Activated CD4-positive, CD25-positive, alpha-beta regulatory T cell (primary cell): ENCODE measurements at places on chromosomes 5 and 9.

DNA sequence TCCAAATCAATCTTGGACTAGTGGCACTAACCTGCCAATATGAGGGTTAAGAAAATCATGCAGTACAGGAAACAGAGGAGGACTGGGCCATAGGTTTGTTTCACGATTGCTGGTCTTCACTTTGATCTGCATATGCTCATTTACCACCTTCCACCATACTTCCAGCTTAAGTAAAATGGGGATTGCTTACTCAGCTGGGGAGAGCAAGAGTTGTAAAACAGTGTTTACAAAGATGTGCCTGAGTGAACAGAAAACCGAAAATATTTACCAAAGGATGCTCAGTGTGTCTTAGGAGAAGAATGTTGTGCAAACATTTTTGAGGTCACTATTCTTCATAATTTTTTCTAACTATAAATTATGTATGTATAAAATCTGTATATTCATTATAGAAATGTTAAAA is 65.1 kb upstream of the DNAH5 start:
- DNase-seq: no peak

GRCh38 chr9:130990306-130990977 is 18.5 kb upstream of the LAMC3 start:
- no peak for DNase-seq

DNA sequence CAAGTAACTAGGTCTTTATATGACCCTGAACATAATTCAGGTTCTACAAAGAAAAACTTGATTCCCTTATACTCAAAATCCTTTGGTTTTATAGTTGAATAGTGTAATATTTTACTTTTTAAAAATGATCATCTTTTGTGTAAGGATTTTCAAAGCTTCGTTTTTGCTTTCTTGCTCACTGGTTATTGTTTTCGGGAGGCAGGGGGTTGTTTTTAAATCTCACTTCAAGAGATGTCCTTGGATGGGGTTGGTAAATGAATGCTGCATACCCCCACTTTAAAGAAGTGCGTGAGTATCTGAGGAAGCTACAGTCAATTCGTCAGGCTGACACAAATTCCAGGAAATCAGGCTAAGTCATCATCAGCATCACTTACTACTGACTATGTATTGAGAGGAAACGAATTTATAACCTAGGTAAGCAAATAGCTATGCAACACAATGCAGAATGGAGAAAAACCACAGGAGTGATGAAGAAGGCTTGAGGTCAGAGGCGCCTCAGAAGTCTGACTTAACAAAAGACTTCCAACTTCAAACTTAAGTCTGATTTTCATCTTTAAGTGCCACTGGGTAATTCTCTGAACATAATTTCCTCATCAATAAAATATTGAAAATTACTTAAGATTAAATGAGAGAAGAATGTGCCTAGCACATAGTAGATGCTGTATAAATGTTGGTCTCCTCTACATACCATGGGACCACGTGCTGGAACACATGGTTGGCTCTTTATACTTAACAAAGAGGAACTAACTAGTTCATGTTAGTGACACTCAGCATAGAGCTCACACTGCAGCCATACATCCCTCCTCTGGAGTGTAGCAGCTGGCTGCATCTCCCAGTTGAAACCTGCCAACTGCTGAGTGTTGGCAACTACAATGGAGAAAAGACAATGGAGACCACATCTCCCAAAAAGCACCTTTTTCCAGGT is 106.0 kb upstream of the KIF2A start:
- no peak for DNase-seq

- DNase-seq: no peak
These were observed 136.5 kb upstream of the STK32A start for GRCh38 chr5:147098233-147098790.

DNA sequence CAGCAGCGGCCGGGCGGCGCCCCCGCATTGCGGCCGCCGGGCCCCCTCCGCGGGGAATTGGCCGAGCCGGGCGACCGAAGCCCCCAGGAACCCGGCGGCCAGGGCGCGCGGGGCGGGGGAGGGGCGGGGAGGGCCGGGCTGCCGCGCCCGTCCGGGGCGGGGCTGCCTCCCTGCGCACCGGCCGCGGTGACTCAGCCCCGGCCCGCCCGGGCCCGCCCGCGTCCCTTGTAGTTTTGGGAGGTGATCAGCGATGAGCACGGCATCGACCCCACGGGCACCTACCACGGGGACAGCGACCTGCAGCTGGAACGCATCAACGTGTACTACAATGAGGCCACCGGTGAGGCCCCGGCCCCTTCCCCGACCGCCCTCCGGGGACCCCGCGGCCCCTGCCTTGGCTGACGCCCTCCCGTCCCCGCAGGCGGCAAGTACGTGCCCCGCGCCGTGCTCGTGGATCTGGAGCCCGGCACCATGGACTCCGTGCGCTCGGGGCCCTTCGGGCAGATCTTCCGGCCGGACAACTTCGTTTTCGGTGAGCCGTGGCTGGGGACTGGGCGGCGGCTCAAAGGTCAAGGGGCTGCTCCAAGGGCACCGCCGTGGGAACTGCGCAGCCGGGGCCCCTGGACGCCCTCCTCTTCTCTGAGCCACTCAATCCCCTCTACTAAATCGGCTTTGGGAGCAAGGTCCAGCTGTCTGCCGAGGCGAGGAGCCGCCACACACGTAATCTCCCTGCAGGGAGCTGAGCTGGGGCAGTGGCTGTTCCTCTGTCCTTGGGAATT is 592 bp downstream of the TUBB4B start:
- DNase-seq: peak; percentile 69

DNA sequence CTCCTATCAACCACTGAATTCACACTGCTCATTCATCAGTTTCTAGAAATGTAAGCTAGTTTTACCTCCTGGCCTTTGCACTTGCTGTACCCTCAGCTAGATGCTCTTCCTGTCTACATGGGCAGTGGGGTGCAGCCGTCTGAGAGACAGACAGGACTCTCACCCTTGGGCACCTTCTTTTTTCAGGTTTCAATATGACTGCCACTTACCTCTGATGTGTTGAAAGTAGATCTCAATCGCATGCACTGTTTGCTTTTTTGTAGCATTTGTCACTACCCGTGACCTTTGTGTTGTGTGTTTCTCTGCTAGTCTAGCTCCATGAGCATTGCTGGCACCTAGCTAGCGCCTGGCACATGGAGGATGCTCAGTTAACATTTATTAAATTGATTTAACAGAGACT is 403.1 kb upstream of the TRPC7 start:
- no peak for DNase-seq

DNA sequence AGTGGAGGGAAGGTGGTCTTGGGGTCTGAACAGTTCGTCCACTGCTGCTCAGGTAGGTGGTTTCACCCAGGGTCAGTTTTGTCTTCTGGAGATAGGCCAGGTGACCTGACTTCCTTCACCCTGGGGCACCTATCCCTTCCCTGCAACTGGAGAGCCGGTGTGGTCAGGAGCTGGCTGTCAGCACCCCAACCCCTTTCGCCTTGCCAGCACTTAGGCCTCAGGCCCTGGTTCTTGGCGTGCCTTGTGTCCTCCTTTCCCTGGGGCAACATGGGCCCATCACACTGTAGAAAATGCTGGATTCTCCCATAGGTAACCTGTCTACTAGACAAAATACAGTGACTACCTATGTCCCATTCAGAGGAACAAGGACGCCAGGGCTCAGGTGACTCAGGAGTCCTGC is 13.1 kb downstream of the PROP1 start:
- DNase-seq: no peak

DNA sequence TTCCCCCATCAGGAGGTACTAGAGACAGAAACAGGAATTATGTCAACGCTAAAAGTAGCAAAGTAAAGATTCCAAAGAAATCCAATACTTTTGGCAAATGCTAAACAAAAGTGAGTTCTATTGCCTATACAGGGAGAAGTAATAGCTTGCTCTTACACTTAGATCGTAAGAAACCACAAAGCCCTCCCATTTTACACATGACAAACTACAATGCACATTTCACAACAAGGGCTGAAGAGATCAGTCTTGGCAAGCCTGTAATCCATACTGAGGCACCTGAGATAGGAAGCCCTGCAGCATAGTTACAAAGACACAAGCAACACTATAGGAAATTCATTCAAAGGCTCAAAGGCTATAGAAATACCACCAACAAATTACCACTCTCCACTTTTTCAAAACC is 7.7 kb downstream of the HNRNPK start:
- DNase-seq: no peak

DNA sequence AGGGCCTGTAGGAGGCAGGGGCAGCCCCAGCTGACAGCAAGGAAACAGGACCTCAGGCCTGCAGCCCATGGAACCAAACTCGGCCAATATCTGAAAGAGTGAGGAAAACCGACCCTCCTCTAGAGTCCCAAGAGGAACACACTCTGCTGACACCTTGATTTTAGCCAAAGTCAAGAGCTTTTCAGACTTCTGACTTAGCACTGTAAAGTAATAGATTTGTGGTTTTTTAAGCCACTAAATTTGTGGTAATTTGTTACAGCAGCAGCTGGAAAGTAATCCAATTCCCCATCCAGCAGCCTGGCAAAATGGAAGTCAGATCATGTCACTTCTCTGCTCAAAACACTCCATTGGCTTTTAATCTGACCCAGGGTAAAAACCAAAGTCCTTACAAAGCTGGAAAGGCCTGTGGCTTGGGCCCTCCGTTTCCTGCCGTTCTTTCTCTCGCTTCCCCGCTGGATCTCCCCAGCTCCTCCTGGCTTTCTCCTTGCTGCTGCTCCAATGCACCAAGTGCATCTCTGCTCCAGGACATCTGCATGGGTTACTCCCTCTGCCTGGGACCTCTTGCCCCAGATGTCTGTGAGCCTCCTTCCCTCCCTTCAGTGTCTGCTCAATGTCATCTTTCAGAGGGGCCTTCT is 79.0 kb downstream of the C5orf15 start:
- DNase-seq: no peak

- no peak for DNase-seq
These were observed 59.6 kb upstream of the ZNF608 start for GRCh38 chr5:124806026-124806372.

DNA sequence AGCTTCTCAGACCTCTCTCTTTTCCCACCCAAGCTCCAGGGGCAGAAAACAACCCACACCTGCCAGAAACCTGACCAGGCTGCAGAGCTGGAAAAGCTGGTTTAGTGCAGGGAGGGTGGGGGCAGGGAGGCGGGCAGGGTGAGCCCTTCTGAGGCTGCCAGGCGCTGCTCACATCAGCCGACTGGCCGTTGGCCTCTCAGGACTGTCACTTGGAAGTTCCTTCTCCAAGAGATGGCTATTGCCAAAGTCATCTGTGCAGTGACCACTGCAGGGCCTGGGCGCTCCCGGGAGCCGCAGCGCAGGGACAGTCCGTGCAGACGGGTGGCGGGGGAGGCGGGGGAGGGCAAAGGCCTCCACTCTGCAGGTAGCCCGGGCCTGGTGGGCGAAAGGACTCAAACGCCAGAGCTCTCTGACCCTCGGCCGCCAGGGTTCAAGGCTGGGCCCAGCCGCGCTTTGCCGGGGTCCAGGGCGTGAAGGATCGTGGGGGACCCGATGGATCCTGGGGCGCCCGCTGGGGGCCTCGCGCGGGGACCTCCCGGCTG is 205.0 kb upstream of the IER5L start:
- DNase-seq: no peak

- no peak for DNase-seq
These were observed 7.0 kb downstream of the SCAMP1 start for GRCh38 chr5:78367318-78367991.

GRCh38 chr5:150064681-150065220 is 21.6 kb downstream of the CSF1R start:
- no peak for DNase-seq

GRCh38 chr9:92247981-92248380 is 45.5 kb downstream of the IARS1 start:
- no peak for DNase-seq

DNA sequence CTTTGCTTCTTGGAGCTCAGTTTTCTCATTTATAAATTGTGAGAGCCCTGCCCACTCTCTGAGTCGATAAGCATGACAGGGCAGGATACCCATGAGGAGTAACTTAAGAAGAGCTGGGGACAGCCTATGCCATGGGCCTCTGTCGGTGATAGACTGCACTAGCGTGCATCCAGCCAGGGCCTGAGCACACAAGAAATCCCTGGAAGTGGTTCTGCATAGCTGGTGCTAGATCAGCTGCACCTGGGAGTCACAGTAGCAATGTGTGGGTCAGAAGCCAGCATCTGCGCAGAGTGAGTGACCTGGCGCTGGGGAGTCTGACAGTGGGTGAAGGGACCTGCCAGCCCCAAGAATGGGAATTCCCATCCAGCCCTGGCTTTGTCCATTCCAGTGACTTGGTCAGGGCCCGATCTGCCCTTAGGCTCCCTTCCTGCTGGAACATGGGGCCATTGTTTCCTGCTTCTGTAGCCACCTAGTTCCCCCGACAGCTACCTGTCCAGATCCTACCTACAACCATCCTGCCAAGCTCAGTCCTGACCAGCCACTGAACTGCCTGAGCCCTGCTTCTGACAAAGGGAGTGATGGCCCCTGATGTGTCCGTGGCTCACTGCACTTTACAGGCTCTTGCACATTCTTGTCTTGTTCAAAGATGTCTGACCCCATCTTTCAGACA is 35.9 kb upstream of the NANS start:
- DNase-seq: no peak

DNA sequence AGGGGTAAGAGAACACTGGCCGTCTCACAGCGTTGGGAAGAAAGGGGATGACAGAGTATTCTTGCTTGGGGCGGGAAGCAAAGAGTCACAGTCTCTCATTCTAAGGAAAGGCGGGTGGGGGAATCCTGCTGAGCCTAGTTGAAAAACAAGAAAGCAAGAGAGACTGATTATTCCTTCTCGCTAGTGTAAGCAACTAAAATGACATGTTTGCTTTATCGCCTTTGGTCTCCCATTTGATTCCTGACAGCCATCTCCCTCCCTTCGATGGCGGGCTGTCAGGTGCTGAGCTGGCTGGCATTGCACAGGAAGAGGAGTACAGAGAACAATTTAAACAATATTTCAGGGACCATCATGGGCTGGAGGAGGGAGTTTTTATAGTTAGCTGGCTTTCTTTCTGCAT is 331.3 kb downstream of the ASTN2 start:
- DNase-seq: no peak

DNA sequence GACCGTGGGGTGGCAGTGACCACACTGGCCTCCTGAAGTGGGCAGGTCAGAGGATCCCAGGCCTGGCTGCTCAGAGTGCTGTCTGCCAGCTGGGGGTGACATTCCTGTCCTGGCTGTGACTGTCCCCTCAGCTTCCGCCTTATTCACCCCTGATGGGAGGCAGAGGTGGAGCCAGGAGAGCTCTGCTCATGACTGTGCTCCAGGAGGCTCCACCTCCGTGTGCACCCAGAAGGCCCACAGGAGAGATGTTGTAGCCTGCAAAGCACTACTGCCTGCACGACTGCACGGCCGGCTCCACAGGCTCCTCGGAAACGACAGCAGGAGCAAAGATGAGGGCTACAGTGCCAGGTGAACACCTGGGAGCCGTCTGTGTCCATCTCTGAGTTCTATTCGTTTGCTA is 60.9 kb downstream of the ROPN1L start:
- DNase-seq: no peak
